ENCODE measurements at places on chromosomes 4 and X.

DNA sequence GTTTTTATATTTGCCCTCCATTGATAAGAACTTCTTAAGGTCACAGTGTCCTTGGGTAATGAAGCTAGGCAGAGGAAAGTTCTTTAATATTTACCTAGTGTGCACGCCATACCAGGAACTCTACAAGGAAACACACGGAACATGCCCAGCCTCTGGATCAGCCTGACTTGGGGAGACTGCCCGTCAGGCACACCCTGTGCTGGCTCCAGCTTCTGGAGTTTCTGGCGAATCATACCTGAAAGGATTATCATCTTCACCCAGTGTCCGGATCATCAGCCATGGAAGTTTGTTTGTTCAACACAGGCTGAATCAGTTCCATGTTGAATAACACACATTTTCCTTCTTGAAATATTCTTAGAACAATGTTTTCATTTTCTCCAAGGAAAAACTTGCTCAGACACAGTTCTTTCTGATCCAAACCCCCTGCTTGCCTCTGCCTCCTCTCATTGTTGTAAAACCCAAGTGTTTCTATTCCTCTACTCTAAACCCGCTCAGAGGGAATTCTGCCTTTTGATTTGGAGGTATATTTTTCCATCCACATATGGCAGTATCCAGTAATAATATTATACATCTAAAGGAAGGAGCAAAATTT is 176.7 kb downstream of the SHROOM3 start:
- no peak for DNase-seq

- DNase-seq, result no peak
Measured at GRCh38 chr4:10587697-10588096, 96.9 kb downstream of the CLNK start.

GRCh38 chrX:95884186-95884585 is 800.5 kb upstream of the DIAPH2 start:
- no peak for DNase-seq

DNA sequence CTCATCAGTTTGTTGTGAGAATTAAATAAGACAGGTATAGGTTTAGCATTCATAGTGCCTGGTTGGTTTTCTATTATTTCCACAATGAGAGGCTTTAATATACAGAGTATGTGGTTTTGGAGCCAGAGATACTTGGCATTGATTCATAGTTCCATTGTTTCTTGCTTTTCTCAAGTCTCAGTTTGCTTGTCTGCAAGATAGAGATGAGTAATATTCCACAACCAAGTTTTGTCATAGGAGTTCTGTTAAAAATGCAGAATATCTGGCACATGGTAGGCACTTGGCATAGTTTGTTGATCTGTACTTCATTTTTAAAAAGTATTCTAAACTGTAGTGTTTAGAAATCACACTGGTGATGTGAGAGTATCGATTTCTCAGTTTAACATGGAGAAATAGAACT is 37.5 kb upstream of the EDA2R start:
- DNase-seq, result no peak

DNA sequence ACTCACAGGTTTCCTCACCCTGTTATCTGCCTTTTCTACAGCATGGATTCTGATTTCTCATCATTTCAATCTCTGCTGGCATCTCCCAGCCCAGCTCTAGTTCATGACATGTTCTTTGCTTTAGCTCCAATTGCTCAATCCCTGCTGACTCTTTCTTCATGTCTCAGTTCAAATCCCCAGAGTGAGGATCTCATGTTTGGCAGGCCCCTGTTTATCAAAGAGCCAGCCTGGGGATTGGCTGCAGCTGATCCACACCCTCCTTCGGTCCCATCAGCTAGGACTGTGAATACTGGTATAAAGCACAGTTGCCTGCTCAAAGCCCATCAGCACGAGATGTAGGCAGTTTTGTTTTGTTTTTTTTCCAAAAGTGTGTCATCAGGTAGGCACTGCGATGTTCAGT is 14.4 kb upstream of the CC2D2A start:
- no peak for DNase-seq

Measured in stimulated activated CD4-positive, alpha-beta T cell treated with anti-CD3 and anti-CD28 coated beads, Interleukin-1b, Interleukin-23, amount 100 ng/mL, for 1 hour (primary cell).